ENCODE measurements at places on chromosomes 16 and 17. TPM values are rescaled to one million over a fixed set of nuclear protein-coding genes. Genes with fewer than 3 reads are reported as not detected.

The CRHR1 gene
- 0.81 TPM for total RNA-seq

- H3K4me1 ChIP-seq, result peaks cover 4% of the 10 kb centered on the region
- H3K27ac ChIP-seq, result no peak overlapping the region
- H3K27me3 ChIP-seq, result peaks cover 49% of the 10 kb centered on the region
- H3K36me3 ChIP-seq, result no peaks in the 10 kb centered on the region
Observed at GRCh38 chr17:64774888-64775540, 112.9 kb upstream of the SMURF2 start.

- peaks cover 5% of the 10 kb centered on the region for H3K4me1 ChIP-seq
- no peaks in the 10 kb centered on the region for H3K27me3 ChIP-seq
- no peak overlapping the region for H3K27ac ChIP-seq
- H3K36me3 ChIP-seq, result no peaks in the 10 kb centered on the region
Observed at GRCh38 chr17:7356072-7356549, 1.2 kb downstream of the TMEM95 start.

DNA sequence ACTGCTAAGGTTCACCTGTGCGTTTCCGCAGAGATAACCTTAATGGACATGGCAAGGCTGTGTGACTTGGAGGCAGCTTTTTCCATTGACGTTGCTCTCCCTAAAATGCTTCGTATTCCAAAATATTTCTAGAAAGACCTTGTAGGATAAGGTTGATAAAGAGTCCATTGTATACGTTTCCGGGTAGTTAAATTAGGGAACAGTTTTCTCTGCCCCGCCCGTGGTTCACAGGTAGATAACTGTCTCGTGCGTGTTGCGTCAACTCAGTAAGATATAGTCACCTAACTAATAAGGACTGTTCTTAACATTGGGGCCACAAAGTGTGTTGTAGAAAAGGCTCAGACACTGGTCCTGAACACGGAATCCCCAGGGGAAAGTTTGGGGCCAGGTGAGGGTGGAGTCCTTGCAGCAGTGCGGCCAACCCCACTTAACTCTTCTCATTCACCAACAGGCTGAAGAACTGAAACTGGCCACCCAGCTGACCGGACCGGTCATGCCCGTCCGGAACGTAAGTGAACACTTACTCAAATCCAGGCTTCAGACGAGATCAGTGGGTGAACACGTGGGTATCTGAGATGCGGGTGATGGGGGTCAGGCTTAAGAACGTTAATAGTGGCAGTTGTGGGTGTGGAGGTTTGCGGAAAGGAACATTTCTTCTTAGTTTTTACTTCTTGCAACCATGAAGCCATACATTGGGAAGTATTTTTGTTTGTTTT lies 1.6 kb downstream of the RPL13 start:
- H3K27ac ChIP-seq, result no peak overlapping the region
- peaks cover 8% of the 10 kb centered on the region for H3K4me1 ChIP-seq

GRCh38 chr17:41315814-41316445 lies 420 bp upstream of the KRTAP17-1 start:
- H3K4me3 ChIP-seq, result no peak overlapping the region
- no peaks in the 10 kb centered on the region for H3K4me1 ChIP-seq
- peak; percentile 43 for DNase-seq
- peaks cover 8% of the 10 kb centered on the region for H3K27me3 ChIP-seq
- H3K27ac ChIP-seq, result no peak overlapping the region

GRCh38 chr17:65855245-65855644 lies 293.8 kb upstream of the AXIN2 start:
- H3K36me3 ChIP-seq, result no peaks in the 10 kb centered on the region
- no peaks in the 10 kb centered on the region for H3K27me3 ChIP-seq

The CCDC137 gene
- 44.2 TPM for total RNA-seq
